Stimulated activated CD8-positive, alpha-beta memory T cell treated with anti-CD3 and anti-CD28 coated beads, Interleukin-4, amount 100 ng/mL, for 1 hour (primary cell): ENCODE measurements at places on chromosomes 6 and 20.

DNA sequence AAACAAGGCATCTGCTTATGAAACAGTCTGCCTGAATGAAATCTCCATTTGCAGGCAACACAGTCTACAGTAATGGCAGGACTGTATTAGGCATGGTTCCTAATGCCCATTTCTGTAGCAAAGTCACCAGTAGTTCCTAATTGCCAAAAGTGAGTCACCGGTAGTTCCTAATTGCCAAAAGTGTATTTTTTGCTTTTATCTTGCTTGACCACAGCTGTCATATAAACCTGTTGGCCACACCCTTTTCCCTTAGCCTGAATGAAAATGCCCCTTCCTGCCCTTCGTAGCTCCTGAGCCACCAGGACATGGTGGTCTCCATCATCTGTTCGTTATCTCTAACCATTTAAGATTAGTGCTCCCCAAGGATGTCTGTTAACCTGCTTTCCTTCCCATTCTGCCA lies 34.5 kb downstream of the MTHFD1L start:
- DNase-seq: no peak

DNA sequence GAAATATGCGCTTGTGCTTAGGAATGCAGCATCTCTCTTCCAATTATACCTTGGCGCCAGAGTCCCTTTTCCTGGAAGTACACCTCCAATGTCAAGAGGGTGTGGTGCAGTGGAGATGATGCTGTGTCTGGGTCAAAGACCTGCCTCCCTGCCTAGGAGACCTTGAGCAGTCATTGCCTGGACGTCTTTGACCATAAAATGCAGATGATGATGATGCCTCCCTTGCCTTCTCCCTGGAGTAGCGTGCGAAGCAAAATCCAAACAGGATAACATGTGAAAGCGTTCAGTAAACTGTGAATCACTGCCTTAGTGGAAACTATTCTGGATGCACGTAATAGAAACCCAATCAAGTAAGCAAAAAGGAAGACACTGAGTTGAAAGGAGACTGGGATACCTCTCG lies 97.4 kb upstream of the ARMC2 start:
- no peak for DNase-seq

- no peak for DNase-seq
Measured at GRCh38 chr6:96760153-96760687, 77.1 kb downstream of the GPR63 start.

DNA sequence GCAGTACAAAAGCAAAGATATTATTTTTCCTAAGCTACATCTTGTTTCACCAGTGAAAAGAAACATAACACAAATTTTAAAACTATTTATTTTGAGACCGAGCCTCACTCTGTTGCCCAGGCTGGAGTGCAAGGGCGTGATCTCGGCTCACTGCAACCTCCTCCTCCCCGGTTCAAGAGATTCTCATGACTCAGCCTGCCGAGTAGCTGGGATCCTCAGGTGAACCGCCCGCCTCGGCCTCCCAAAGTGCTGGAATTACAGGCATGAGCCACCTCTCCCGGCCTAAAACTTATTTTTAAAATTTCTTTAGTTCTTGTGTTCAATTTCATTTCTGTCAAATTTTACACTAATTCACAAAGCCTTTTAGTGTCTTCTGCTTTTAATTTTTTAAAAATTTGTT lies 5.9 kb downstream of the SRSF12 start:
- no peak for DNase-seq

GRCh38 chr6:88072462-88072861 lies 24.8 kb downstream of the SPACA1 start:
- DNase-seq: no peak

GRCh38 chr6:46010270-46010669 lies 5.4 kb downstream of the CLIC5 start:
- DNase-seq: no peak

DNA sequence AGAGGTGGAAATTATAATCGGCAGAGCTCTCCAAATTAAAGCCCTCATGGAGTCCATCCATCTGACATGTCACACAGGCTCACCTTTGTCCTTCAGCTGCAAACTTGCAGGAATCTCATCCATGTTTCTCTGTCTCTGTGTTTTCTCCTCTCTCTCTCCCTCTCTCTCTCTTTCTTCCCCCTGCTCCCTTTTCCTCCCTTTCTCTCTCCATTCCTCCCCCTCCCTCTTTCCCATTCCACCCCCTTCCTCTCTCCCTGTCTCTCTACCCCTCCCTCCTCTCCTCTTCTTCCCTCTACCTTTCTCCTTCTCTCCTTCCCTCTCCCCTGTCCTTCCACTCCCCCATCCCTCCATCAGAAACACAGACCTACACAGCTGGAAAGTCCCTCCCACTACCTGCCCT lies 6.8 kb downstream of the NCR2 start:
- DNase-seq: no peak

- no peak for DNase-seq
Measured at GRCh38 chr6:117956386-117956785, 49.3 kb downstream of the SLC35F1 start.

DNA sequence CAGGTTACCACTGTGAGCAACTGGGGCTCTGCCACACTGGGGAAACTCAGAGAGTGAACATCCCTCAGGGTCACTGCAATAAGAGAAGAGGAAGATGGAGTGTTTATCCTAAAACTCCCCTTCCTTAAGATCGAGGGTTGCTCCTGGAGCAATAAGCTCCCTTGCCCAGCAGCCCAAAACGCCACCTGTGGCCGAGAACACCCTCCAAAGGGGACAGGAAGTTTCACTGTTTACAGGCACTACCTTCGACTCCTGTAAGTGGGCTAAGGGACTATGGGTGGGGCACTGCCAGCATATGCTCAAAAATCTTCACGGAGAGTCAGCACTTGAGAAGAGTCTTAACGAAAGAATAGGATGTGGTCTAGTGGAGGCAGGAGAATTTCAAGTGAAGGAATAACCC lies 132.5 kb downstream of the FAXC start:
- no peak for DNase-seq

GRCh38 chr6:121652223-121652622 lies 216.8 kb downstream of the GJA1 start:
- no peak for DNase-seq

DNA sequence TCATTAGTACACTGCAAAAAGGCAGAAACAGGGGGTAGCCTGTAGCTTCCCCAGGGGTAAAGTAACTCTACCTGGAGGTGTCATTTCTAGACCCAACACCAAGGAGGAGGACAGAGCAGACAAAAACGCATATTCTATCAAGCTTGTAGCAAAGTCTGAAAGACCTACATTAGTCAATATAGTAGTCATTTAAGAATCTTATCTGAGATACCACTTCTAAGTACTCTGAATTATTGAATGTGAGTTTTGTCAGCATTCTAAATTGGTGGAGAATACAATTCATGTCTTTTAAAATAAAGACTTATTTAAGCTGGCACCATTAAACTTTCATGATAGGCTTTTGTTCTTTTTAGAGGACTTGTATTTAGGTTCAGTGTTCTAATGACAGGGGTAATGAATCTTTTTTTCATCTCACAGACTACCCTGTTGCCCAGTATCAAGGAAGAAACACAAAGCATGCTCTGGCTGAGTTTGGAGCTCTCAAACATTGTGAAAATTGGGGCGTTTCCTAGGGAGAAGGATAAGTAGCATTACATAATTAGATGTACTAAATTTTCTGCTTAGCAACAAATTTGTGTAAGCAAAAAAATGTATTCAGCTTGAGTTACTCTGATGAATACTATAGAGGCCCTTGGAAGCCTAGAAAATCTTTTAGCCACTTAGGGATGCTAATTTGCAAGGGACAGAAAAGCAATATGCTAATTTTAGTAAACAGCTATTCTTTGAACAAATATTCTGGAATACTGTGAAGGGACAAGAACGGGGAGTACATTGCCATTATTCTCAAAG lies 255.4 kb upstream of the HSF2 start:
- no peak for DNase-seq

- no peak for DNase-seq
Measured at GRCh38 chr6:130366107-130367005, 539 bp downstream of the TMEM200A start.

DNA sequence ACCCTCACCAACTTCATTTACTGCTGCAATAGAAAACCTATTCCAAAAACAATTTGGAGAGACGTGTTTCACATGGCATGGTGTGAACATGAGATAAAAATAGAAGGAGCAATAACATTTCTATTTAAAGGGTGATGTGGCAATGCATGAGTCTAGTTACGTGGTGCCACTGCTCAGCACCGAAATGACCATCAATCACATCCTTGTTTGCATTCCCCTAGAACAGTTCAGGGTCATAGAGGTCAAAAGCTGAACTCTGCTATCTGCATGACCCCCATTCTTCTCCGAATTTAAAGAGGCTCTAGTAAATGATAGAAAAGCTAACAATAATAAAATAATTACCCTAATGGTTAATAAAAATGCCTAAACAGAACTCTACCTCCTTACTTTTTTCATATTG lies 29.5 kb downstream of the ROS1 start:
- no peak for DNase-seq

DNA sequence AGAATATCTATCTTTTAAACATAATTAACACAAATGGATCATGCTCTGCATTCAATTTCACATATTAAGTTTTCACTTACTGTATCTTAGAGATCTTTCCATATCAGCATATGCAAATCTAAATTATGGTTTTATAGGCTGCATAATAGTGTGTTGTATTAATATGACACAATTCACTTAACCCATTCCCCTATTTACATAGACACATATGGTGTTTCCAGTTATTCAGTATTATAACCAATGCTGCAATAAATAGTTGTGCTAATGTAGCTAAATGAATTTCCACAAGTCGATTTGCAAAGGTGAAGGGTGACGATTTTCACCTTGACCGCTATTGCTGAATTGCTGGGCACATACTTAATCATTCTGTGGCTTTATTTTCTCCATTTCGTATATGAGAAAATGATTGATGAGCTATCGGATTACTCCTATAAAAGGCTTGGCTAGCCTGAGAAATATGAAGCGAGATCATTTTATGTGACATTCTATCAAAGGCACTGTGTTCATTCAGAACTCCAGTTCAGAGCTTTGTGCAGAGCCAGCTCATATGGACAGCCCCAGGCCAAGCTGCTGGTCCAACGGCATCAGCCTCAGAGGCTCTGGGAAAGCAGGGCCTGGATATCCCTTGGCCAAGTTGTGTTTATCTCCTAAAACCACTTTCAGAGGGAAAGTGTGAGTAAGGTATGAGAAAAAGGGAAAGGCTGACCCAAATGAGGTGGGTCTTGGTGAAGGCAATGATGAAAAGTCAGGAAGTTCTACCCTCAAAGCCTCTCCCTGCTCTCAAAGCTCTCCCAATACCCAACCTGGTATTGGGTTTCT lies 50.8 kb downstream of the GFOD1 start:
- DNase-seq: no peak

DNA sequence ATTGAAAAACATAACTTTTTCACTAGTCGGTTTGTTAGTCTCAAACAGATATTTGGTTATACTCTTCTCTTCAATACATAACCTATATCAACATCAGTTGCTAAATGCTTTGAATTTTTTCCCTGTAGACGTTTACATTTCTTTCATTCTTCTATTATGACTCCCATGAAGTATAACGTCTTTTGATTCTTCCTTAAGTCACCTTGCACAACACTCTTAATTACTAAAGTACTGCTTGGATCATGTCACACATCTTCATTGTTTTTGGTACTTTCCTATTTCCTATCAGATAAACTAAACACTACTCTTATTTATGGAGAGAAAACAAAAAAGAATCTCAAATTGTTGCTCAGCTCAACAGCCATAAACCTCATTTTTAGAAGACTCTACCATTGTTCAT lies 23.0 kb upstream of the BMP5 start:
- DNase-seq: no peak

DNA sequence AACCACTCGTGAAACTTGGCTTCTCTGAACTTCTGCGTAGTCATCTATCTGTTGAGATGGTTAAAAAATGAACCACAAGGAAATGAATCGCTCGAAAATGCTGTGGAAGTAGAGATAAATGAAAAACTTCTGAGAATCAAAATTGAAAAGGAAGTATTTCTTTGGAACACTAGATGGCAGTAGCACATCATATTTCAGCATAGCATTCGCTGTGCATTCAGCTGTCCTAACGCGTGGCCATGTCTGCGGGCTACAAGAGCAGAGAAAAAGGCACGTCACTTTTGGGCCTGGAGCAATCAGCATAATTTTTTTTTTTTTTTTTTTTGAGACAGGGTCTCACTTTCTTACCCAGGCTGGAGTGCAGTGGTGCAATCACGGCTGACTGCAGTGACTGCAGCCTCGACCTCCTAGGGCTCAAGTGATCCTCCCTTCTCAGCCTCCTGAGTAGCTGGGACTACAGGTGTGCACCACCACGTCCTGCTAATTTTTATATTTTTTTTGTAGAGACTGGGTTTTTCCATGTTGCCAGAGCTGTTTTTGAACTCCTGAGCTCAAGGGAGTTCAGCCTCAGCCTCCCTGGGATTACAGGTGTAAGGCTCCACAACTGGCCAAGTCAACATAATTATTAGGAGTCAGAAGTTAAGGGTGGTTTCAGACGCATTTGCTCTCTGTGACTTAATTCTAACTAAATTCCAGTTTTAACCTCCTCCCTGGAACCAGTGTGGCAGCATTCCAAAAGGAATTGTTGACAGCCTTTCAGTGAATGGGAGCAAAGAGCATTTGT lies 8.8 kb upstream of the PERP start:
- DNase-seq: no peak

- DNase-seq: no peak
Measured at GRCh38 chr20:32706486-32706885, 32.7 kb upstream of the C20orf203 start.

DNA sequence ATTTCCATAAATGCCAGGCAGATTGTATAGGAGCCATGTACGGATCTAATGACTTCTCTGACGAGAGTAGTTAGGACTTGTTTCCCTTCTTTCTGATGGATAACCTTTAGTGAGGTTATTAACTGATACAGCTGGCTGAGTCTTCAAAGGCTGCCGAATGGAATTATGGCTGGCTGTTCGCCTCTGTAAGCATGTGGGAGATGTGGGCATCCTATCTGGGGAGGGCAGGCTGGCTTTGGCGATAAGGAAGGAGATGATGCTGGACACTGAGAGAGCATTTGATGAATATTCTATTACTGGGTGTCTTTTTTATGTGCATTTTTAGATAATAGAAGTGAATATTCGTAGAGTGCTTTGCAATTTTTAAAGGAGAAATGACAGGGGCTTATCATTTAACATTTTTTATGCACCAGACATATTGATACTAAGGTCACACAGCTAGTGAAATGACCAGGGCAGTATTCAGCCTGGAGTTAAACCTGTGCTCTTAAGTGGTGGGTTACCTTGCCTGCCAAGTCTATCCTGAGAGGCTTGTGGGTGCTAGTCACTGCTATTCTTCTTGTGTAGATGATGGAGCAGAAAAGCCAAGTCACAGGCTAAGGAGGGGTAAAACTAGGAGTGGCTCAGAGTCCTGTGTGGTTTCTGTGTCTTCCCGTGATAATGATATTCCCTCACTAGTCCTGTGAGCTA lies 3.1 kb downstream of the PBOV1 start:
- DNase-seq: no peak

GRCh38 chr6:82143041-82143481 lies 104.5 kb downstream of the IBTK start:
- DNase-seq: no peak
